ENCODE measurements at places on chromosomes 5 and 9.

GRCh38 chr5:28703651-28704260, 1665.4 kb upstream of the CDH9 start:
- DNase-seq: no peak

GRCh38 chr9:14214693-14215092, 99.2 kb downstream of the NFIB start:
- DNase-seq: no peak

GRCh38 chr9:124511891-124512805, 4.9 kb upstream of the NR5A1 start:
- DNase-seq: no peak

DNA sequence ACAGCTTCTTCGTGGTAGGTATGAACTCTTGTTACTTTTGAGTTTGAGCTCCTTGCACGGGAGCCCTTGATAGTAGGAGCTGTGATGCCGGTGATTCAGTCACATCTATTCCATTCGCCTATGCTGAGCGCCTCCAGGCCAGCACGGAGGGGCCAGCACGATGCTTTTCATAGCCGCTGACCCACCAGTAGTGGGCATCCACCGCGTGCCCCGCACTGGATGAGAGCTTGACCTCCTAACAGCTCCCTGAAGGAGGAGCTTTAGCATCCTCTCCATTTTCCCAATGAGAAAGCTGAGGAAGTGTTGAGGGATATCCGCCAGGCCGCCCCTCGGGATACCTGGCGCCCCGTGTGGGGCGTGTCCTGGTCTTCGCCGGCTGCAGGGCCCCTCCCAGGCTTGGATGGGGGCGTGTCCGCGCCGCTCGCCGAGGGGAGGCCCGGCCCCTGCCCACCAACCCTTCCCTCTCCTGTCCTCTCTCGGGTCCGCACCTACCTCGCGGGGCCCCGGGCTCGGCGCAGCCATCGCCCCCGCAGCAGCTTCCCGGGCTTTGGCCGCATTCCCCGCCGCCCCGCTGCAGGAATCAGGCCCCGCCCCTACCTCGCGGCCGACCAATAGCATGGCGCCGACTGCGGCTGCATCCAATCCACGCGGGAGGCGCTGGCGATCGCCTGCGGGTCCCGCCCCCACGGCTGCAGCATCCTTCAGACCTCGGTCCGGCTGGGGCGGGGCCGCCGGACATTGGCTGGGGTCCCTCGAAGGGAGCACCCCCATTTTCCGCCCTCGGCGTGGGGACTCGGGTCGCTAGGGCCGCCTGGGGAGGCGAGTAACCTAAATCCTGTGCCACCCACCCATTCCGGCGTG, at the start of gene PIP5KL1:
Gene PIP5KL1 (minus strand): TSS at position 547 of the 861 bp plus-strand sequence. CDS start 25 bp downstream, at position 522.
- DNase-seq: peak; percentile 44

- no peak for DNase-seq
Measured at GRCh38 chr9:126283799-126284465, 42.7 kb upstream of the MVB12B start.

GRCh38 chr5:61768692-61769281, 436.7 kb downstream of the ZSWIM6 start:
- no peak for DNase-seq
